ENCODE measurements at places on chromosomes 5 and 9.

DNA sequence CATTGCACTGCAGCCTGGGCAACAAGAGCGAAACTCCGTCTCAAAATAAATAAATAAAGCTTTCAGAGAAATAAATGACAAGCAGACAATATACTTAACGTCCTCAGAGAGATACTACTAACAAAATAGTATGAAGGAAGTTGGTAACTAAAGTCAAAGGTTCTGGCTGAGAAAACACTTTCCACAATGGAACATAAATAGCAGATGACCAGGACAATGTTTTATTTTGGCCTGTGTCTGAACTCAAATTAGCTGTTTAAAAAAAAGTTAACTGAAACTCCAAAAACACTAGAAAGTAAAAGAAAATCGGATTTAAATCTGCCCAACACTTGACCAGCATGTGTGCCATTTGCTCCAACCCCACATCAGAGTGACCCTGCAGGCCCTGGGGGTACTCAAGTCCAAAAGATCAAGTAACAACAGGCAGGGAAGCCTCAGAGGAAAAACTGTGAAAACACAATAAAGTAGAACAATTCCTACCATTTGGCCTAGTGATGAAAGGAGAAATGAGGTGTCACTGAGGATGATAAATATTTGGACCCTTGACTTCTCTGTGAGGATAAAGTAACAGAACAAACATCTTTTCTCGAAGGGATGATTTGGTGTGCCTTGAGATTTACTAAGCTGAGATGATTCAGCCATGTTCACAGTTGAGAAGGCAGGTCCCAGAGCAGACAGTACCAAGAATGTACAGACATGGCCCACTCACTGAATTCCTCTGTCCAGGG, 47.7 kb downstream of the LHFPL2 start:
- no peak for DNase-seq

GRCh38 chr9:757246-757881, 84.1 kb upstream of the DMRT1 start:
- peak; percentile 78 for DNase-seq

DNA sequence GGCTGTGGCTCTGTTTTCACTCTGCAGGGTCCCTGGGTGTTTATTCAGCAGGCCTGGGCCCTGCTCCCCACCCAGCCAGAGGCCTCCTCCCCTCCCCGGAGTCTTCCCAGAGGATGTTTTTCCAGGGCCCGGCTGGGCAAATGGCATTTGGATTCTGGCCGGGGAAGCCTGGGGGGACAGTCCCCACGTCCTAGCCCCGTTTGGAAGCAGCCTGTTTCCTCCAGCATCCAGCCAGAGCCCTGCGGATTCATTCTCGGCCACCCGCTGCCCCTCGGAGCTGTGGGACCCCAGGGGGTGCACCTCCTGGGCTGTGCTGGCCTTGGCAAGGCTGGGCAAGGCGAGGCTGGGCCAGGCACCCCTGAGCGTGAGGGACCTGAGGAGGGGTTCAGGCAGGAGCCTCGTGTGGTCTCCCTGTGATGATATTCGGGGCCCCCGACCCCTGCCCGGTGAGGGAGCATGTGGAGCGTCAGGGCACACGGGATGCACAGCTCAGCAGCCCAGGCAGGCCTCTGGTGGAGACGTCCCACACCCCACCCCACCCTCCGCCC, 48.8 kb upstream of the EGFL7 start:
- DNase-seq: peak; percentile 72

DNA sequence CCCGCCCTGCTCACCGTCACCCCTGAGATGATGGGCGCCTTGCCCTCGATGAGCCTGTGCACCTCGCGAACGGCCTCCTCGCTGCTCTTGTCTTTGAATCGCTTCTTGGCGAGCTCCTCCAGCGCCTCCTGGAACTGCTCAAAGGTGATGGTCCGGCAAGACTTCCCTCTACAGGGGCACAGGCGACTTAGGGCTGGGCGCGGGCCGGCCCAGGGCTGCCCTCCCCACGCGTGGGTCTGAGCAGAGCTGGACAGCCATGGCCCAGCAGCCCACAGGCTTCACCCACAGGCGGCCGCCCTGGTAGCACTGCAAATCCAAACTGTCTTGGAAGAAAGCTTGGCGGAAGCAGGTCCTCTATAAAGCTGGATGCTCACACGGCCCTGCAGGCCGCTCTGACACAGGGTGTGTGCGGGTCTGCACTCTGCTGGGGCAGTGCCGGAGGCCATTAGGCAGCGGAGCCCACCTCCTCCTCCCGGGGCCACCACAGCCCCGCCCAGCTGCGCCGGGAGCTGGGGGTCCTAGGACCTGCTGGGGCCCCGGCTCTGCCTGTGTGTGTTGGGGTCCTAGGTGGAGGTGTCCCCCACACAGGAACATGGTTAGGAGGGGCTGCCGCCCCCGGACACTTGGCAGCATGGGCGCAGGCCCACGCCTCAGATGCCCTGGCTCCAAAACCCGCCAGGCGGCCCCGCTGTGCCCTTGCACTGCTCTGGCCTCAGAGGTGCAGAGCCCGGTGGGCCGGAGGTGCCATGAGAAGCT, 27.0 kb downstream of the TPPP start:
- no peak for DNase-seq

GRCh38 chr9:90864779-90865178, 63.2 kb downstream of the SYK start:
- DNase-seq: no peak

DNA sequence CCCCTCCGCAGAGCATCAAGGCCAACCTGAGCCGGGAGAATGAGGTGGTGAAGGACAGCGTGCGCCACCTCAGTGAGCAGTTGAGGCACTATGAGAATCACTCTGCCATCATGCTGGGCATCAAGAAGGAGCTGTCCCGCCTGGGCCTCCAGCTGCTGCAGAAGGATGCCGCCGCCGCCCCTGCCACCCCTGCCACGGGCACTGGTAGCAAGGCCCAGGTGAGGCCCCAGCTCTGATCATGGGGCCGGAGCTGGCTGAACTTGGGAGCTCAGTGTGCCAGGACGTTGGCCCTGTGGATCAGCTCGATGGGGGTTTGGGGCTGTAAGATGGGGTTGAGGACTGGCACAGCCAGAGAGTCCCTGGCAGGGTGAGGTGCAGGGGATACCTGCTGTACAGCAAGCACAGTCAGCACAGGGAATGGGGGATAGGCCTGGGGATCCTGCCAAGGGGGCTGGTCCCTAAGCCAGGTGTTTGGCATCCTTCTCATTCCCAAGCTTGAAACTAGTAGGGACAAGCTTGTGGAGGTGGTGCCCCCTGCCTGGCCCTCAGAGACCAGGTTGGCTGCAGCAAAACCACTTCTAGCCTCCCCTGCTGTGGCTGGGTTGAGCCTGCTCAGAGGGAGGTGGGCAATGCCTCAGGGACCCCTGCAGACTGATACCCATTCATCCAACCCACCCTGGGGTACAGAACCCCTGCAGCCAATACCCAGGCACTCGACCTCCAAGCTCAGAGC, 22.5 kb downstream of the OLFML2A start:
- DNase-seq: peak; percentile 69

DNA sequence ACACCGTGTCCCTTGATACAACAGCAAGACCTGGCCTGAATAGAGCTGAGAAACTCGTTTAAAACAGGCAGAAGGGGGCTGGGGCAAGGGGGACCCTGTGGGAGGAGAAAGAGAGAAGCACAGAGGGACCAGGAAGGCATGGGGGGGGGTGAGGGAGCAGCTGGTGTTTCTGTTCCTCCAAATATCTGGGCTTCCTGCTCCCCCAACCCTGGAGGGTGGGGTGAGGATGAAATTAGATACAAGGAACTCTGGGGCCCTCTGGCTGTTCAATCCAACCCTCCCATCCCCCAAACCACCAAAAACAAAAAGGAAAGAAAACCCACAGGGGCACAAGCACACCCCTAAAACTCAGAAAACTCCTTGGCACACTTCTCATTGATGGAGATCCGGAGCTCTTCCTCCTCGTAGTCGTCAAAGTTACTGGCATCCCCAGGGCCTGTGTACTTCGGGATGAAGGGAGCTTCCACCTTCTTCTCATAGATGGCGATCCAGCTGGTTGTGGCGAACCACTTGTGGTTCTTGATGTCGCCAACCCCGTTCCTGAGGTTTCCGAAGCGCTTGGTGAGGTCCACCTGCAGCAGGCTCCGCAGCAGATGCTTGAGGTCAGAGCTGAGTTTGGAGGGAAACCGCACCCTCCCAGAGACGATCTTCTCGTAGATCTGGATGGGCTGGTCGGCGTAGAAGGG, 1.1 kb downstream of the PRKACG start:
- no peak for DNase-seq

DNA sequence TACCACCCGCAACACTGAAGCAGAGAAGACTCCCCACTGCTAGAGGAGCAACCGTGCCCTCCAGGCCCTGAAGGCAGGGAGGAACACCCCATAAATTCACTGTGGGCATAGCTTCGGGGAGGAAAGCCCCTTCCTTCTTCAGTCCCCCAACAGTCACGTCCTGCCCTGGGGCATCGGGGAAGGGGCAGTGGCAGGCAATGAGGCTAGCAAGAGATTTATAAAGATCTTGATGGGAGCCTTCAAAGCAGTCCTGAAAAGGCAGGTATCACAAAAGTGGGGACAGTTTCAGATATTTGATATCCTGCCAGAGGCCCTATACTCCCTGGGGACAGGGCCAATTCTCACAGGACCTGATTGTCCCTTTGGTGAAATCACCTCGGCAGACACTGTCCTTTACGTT, 16.9 kb upstream of the TRIM14 start:
- DNase-seq: no peak

- DNase-seq: no peak
Observed at GRCh38 chr5:51977014-51977413, 593.8 kb downstream of the ISL1 start.

- DNase-seq: no peak
Observed at GRCh38 chr9:37004424-37004935, 29.6 kb downstream of the PAX5 start.

GRCh38 chr9:121074370-121075250, at the start of gene CNTRL:
Gene CNTRL (plus strand): TSS chr9:121074955. CDS start chr9:121088327, 13,372 bp downstream.
- DNase-seq: peak; percentile 89

DNA sequence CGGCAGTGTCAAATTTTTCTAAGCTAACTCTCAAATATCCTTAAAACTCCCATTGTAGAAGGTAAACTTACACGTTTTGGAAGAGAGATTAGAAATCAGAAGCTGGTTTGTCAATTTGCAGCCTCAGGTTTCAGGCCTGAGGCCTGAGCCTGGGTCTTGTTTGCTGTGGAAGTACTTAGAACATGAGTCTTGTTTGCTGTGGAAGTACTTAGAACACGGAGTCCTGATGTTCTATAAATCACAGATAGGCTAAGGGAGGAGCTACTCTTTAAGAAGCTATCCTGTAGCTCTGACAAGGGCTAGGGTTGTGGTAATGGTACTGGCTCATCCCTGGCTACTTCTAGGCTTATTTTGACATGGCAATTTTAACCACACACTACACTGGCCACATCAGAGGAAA, 97.8 kb downstream of the FBXW11 start:
- no peak for DNase-seq

- DNase-seq: no peak
Observed at GRCh38 chr5:88552426-88552825, 283.8 kb upstream of the TMEM161B start.

GRCh38 chr9:135490980-135491464, 9.5 kb upstream of the MRPS2 start:
- DNase-seq: peak; percentile 54

GRCh38 chr5:1892685-1893445, 10.1 kb upstream of the IRX4 start:
- no peak for DNase-seq

DNA sequence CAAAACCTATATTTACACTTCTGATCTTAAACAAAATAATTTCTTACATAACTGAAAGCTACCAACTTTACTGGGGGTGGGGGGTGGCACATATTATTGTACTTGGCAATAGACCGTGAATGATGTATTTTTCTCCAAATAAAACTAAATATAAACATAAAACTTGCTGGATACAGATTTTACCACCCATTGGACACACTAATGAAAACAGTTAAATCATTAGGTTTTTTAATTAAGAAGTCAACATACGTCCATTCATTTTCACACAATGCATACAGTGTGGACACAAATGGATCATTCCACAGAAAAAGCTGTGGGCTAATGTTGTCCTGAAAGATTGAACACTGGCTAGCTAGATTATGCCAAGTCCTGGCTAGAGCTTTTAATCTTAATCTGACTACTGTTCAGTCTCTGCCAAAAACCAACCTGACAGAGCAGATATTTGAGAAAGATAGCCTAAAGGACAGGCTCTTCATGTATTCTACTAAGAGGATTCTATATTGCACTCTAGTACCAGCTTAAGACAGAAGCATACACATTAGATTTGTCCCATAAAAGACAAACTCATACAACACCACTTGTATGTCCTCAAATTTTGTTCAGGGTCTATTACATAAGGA, 118.1 kb downstream of the SIL1 start:
- no peak for DNase-seq

GRCh38 chr5:149328177-149328576, 17.1 kb upstream of the GRPEL2 start:
- no peak for DNase-seq

GRCh38 chr5:322281-322941, 897 bp downstream of the AHRR start:
- peak; percentile 86 for DNase-seq

DNA sequence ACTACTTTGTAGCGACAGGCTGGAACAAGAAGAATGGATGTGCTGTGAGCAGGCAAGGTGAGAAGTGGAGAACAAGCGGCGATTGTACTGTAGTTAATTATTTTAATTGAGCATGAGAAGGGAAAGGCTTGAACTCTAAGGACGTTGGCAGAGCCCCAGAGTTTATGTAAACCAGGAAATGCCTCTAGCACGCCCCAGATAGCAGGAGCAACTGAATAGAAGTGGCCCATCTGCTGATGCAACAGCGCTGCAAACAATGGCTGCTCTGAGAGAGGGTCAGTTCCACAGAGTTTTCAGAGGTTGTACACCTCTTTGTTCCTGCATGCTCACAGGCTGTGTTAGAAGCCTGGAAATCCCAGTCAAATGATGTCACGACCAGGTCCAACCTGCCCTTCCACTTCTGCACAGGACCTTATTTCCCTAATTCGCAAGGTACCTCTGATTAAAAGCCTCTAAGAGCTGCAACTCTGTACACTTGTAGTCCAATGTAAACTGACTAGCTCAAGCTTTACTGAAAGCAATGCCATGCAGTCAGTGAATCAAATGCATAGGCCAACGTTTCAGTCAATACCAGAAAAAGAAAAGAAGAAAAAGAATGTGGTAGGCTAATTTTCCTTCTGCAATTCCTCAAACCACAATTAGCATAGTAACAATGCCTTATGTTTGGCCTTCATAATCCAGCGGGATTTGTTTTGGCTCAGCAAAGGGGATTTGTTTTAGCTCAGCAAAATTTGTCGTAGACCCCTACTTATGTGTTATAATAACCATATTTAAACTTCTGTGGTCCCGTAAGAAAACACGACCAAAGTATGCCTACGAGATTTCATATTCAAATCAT, 119.6 kb upstream of the RETREG1 start:
- no peak for DNase-seq

- DNase-seq: no peak
Observed at GRCh38 chr9:112755675-112756074, 5.1 kb downstream of the SNX30 start.

DNA sequence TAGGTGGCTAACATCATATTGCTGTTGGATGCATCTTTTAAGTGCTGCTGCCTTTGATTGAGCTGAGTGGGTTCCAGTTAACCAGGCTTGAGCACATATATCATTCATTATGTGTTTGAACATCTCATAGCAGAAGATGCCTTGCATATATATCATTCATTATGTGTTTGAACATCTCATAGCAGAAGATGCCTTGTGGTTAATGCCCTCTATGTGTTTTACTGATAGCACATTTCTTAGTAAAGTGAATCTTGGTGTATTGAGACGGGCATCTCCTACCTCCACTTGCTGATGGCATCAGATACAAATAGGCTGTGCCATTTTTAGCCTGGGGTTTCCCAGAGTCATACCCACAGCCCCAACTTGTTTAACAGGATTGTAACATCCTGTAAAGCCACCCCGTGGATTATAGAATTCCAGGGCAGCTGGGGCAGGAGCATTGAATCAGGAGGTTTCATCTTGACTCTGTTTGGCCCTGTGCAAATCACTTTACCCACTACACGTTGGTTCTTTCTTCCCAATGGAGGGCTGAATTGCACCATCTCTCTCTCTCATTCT, 26.5 kb downstream of the MTAP start:
- DNase-seq: no peak

All from H7 (cell line).